ENCODE measurements at places on chromosomes 6 and 20.

DNA sequence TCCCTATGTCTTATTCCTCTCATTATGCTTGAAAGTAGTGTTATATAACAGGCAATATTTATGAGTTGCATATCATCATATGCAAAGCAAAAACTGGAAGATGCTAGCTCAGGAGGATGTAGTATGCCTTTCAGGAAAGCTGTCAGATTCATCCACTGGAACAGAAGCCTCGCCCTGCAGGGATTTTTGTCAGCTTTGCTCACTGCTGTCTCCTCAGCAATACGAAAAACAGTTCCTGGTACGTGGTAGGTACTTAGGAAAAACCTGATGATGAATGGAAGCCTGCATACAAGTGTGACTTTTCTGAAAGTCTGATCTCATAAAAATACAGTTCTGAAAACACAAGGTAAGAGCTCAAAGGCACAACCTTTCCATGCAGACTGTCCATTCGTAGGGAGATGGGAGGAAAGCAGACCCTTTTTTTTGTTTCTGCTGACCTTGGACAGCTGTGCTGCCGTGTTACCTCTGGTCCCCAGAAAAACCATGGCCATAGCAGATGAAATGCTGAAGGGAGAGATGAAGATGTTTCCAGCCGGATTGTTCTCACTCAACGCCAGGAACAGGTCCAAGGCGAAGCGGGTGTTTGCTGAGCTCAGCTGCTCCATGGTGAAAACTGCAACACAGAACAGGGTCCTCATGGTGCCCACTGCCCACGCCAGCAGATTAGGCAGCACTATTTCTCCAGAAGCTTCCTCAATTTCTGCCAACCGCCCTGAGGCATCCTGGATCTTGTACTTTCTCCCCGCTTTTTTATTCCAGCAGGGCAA is 1.5 kb downstream of the SERPINB1 start:
- no peak for DNase-seq

GRCh38 chr6:39295611-39296011 is 18.6 kb downstream of the KCNK17 start:
- DNase-seq: no peak

GRCh38 chr20:17849901-17850683 is 118.5 kb downstream of the SNX5 start:
- no peak for DNase-seq

- DNase-seq: no peak
Observed at GRCh38 chr6:11222385-11223277, 9.8 kb downstream of the NEDD9 start.

GRCh38 chr6:121548131-121548530 is 112.7 kb downstream of the GJA1 start:
- DNase-seq: no peak

GRCh38 chr6:37636801-37637561 is 60.7 kb downstream of the MDGA1 start:
- no peak for DNase-seq

GRCh38 chr6:16180696-16181438 is 52.0 kb downstream of the MYLIP start:
- DNase-seq: no peak

DNA sequence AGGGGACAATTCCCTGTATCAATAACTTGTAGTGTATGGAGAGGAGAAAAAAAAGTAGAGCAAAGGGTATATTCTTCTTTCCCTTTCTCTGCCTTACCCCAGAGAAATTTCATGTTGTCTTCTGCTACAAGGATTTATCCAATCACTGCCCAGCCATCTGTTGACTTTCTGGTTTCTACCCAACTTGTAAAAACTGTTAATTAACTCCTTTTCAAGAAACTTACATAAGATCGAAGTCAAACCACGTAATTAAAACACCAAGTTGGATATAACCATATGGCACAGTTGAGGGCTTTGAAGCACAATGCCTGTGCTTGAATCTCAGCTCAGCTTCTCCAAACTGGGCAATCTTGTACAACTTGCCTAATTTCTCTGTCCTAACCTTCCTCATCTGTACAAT is 99.5 kb downstream of the MAN1A1 start:
- DNase-seq: no peak

DNA sequence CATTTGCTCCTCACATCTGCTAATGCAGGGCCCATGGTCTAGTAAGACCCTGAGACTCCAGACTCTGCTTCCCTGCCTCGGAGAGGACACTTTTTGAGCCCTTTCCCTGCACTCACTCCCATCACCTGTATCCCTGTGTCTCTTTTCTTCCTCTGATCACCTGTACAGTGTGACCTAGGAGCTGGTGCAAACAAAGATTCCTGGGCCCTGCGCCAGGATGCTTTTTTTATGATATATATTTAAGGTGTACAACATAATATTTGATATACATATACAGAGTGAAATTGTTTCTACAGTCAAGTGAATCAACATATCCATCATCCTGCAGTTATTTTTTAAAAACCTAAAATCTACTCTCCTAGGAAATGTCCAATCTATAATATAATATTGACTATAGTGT is 355.4 kb downstream of the MAFB start:
- DNase-seq: peak; percentile 70

- DNase-seq: no peak
Observed at GRCh38 chr6:170202416-170203135, 88.3 kb downstream of the DLL1 start.

- DNase-seq: no peak
Observed at GRCh38 chr20:37071481-37071911, 24.3 kb downstream of the RBL1 start.

- DNase-seq: no peak
Observed at GRCh38 chr6:104784884-104785283, 74.8 kb downstream of the HACE1 start.

DNA sequence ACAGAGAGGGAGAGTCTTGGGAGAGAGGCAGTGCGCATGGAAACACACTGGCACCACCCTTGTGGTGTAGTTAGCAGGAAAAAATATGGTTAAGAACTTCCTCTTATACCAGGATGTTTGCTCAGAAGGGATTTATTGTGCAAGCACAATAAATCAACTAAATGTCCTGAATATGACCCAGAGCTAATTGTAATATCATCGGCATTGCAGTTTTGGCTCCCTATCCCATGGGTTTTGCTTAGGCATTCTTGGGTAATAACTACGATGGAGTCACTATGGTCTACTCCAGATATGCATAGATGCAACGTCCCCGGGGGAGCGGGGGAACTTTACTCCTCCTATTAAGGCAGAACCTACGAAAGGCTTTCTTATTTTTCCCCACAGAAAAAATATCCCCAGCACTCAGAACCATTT is 751.6 kb downstream of the EYS start:
- peak; percentile 1 for DNase-seq

DNA sequence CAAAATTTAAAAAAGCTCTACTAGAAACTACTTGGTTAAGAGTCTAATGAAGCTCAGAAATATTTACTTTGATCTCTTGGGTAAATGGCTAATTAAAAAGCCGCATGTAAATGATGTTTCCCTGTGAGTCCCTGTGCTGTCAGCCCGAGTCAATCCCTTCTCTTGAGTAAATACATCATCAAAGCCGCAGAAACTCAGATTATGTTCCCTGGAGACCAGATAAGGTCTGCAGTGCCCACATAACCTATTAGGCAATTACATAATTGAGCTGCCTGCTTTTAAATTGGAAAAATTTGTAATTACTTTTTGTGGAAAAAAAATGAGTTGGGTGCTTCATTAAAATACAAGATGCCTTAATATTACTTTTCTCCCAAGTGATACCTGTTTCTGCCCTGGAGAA is 83.1 kb downstream of the KIZ start:
- DNase-seq: no peak

DNA sequence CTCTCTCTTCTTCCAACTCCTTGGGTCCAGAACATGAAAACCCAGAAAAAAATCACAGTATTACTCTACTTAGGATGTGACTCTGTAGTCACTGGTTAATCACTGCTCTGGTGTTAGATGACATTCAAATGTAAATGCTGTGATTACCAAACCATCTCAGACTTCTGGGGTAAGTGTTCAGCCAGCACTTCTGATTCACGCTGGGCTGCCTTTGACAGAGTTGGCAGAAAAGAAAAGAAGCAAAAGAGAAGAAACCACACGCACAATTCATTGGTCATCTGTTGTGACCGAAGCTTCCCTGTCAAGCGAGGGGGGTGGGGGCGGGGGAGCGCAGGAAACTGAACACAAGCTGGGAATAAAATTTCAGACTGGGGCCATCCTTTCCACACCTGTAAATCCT is 82.7 kb downstream of the PSMG4 start:
- no peak for DNase-seq

DNA sequence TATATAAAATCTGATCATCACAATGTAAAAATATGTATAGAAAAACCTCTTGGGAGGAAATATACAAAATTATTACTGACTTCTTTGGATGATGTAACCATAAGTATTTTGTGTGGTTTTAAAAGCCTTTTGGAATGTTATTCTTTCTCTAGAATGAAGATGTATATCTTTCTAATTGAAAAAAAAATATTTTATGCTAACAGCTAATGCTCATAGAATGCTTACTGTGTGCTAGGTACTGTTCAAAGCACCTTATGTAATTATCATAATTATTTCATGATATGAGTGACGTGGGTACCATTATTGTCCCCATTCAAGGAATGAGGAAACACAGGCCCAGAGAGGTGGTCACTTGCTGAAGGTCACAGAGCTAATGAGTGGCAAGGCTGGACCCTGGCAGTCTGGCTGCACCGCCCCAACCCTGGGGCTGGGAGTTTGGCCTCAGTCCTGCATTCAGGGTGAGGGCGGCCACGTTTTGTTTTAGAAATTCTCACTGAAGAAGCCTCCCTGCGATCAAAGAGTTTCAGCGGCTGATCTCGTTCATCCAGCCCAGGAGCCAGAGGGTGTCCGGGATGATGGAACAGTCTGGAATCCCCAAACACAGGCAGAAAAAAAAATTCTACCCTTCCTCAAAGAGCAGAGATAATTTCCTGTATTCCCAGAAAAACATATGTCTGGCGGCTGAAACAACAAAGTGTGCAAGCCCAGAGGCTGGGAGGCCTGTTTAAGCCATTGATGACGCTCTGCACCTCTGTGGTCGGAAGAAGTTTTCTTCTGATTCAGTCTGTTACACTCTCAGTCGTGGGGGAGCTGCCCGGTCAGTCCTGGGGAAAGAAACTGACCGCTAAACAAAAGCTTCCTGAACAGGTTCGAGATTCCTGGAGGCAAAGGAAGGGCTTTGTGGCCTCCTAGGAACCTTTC is 37.3 kb downstream of the TFEB start:
- DNase-seq: no peak

DNA sequence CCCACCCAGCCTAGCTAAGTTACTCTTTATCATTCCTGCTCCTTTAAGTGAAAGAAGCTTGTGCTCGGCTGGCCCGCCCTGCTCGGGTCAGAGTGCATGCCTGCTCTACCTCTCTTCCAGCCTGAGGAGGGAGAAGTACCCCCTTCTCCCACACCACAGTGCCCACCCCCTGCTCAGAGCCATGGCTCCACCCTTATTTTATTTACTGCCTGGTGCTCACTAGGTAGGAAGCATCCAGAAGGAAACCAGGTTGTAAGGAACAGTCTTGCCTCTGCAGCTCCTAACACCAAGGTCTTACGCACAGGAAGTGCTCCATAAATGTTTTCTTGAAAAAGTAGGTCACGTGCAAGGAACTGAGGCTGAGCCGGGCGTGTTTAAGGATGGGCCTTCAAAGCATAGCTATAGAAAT is 105.7 kb upstream of the SNX9 start:
- DNase-seq: no peak

GRCh38 chr6:156282087-156282486 is 495.1 kb upstream of the ARID1B start:
- DNase-seq: no peak

DNA sequence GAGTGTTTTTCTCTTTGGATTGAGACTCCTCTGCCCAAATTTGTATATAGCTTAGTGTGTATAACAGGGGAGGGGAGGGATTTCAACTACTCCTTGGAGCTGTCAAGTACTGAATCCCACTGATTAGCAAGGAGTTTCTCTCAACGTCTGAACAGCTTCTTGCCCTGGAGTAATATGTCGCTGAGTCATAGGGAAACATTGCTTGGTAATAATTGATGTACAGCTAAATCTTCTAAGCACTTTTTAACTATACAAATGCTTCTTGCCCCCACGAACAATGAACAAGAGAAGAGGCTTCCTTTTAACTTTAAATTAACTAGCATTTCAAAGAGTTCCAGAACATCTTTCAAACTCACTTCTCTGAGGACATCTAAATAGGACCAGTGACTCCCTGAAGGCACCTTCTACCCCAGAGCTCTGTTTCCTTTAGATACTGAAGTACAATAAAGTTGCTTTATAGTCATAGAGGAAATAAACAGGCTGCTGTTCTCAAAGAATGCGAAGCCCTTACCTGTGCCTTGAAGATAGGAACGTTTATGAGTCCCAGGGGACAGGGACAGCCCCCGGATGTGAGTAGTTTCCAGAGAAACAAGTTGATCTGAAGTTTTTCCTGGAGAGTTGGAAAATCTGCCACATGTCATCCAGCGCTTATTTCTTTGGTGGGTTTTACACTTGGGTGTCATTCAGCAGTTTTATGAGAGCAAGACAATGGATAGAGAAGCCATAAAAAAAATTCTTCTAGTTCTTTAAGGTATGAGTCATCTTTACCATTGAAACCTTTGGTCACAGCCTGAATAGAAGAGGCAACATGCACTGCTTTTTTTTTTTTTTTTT is 462.5 kb upstream of the BTBD3 start:
- DNase-seq: no peak

DNA sequence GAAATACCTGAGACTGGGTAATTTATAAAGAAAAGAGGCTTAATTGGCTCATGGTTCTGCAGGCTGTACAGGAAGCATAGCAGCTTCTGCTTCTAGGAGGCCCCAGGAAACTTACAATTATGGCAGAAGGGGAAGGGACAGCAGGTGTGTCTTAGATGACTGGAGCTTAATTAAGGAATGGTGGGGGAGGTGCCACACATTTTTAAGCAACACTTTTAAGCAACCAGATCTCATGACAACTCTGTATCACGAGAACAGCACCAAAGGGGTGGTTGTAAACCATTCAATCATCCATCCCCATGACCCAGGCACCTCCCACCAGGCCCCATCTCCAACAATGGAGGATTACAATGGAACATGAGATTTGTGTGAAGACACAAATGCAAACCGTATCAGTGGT is 26.9 kb downstream of the FIG4 start:
- DNase-seq: no peak

GRCh38 chr6:159108426-159108985 is 60.7 kb upstream of the FNDC1 start:
- DNase-seq: no peak

GRCh38 chr6:154157706-154158105 is 118.7 kb downstream of the OPRM1 start:
- DNase-seq: no peak

DNA sequence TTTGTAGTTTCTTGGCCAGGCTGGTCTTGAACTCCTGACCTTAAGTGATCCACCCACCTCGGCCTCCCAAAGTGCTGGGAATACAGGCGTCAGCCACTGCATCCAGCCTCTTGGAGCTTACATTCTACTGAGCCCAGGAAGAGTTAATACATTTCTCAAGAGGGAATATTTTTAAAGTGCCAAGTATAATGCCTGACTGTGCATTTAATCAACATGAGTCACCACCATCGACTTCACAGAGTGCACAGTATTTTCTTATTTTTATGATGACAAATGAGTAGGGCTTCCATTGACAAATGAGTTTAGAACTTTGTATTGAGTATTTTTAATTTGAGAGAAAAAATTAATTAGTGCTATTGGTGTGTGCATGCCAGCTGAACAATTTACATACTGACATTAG is 72.2 kb downstream of the SASH1 start:
- DNase-seq: no peak

GRCh38 chr6:90947184-90948064 is 360.6 kb upstream of the MAP3K7 start:
- no peak for DNase-seq
